NAMALWA (cell line): ENCODE measurements at places on chromosomes 16 and 17.
A peak's percentile ranks its signal among the peaks of the same experiment; 100 is the strongest.

- DNase-seq: no peak
Observed at GRCh38 chr16:67930191-67930590, 1.5 kb downstream of the CTRL start.

GRCh38 chr17:51056813-51057510, 63.7 kb downstream of the SPAG9 start:
- DNase-seq: peak; percentile 82

DNA sequence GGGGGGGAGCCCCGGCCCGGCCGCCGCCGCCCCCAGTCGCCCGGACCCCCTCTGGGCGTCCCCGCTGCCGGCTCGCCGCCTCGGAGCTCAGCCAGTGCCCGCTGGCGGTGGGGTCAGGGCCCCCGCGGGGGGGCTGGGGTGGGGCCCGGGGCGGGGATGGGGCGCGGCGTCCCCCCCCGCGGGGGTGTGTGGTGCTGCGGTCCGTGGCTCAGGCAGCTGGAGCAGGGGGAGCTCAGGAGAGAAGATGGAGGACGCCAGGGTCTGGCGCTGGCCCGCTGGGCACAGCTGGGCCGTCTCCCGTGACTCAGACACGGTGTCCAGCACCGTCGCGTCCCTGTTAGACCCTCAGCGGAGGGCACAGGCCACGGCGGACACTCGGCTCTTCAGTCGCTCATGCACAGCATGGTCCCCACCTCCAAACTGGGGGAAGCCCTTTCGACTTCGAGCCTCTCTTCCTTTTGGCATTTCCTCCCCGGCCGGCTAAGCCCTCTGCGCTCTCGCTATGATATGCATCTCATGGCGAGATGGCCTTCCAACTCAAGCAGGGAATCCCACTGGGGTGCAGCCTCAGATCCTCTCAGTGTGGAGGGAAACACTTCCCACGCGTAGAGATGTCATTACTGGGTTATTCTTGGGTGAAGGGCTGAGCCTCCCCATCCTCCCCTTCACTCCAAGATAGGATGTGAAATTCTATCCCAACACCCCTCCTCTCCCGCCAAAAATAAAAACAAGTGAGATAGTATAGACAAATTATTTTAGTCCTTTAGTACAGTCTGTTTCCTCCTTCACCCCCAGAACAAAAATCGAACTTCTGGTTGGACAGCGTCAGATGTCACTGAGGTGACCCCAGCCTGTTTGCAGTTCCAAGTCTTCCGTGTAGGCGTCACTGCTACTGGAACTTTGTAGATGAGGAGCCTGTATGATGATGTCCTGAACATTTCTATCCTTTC, 522 bp upstream of the VEZF1 start:
- DNase-seq: peak; percentile 67

DNA sequence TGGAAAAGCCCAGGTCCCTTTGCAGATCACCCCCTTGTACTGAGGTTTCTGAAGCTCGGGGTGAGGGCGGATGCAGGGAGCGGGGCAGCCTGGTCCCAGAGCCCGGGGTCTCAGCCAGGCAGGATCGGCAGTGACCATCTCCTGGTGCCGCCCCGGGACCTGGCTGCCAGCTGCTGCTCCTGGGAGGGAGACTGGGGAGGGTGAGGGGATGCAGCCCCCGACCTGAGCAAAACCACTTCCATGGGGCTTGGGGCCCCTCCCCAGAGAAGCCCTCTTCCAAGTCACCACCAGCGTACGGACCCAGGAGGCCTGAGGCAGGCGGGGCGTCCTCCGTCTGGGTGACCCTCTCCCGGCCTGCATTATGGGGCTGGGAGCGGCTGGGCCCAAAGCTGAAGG, 14.8 kb downstream of the CD7 start:
- DNase-seq: no peak

DNA sequence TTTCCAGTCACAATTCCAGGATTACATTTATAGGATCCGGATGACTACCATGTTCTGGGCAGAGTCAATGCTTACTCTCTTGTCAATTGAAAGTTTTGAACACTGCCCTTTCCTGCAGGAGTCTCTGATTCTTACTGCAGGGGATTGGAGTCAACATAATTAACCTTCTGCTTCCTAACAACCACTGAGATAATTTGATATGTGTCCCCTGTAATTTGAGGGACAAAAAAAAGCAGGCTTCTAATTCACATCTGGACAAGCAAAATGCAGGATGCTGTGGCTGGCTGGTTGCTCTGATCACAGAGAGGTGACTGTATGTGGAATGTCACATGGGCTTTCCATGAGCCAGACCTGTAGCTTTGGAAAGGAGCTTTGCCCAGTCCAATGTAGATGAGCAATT, 54.9 kb downstream of the PMP22 start:
- DNase-seq: no peak

GRCh38 chr16:11759997-11760396, 17.3 kb upstream of the TXNDC11 start:
- no peak for DNase-seq

- DNase-seq: no peak
Observed at GRCh38 chr17:46978489-46979146, 435 bp downstream of the RPRML start.

DNA sequence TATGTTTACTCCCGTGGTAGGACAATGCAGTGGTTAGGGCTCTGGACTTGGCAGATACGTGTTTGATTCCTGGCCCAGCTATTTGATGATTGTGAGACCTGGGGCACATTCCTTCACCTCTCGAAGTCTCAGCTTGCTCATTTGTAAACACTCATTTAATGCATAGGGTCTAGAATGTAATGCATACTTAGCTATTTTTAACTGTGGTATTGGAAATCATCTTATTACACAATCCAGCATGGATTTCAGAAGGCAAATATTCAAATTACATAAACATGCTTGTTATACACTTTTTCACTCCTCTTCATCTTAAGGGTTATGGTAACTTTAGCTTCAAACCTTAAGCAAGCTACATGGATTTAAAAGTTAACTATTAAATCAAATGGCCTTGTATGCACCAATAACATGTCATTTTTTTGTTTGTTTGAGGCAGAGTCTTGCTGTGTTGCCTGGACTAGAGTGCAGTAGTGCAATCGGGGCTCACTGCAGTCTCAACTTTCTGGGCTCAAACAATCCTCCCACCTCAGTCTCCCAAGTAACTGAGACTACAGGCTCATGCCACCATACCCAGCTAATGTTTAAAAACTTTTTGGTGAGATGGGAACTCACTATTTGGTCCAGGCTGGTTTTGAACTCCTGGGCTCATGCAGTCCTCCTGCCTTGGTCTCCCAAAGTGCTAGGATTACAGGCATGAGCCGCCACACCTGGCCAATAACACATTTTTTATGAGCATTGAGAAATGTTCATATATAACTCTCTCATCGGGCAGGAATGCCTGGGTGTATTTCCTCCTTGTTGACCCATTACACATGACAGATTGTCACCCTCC, 52.5 kb downstream of the VAT1L start:
- no peak for DNase-seq

DNA sequence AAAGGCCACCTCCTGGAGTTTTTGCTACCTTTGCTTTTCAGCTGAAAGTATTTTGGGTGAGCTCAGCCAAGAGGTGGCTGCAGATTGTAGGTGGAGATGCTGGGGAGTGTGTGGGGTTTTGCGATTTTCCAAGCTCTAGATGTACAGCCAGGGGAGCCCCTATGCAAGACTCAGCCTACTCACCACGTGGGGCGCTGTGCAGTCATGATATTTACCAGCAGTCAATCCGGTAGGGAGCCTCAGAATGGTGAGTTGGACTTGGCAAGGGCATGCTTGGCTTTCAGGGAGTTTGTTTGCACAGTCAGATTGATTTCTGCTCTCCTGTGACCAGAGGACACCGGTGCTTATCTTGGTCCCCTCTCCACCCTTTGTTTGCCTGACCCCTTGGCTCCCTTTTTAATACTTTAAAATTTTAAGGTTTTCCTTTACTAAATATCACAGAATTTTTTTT, 175.3 kb downstream of the UTP18 start:
- peak; percentile 68 for DNase-seq

- no peak for DNase-seq
Observed at GRCh38 chr17:7797976-7798375, 36.0 kb upstream of the KDM6B start.

- DNase-seq: no peak
Observed at GRCh38 chr16:9511389-9511788, 419.9 kb downstream of the HAPSTR1 start.

GRCh38 chr16:396605-397004, 394 bp upstream of the NME4 start:
- peak; percentile 71 for DNase-seq

GRCh38 chr17:63997341-63998048, 656 bp upstream of the PRR29 start:
- DNase-seq: no peak

DNA sequence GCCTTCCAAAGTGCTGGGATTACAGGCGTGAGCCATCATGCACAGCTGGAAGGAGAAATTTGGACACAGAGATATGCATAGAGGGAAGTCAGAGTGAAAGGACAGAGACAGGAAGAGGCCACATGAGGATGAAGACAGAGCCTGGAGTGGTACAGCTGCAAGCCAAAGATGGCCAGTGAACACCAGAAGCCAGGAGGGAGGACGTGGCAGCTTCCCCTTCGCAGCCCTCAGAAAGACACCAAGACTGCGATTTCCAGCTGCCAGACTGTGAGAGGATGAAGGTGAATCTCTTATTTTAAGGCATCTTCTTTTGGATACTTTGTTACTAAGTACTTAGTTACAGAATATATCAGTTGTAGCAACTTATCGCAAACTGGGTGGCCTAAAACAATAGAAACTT, 60.5 kb upstream of the PLCG2 start:
- no peak for DNase-seq

DNA sequence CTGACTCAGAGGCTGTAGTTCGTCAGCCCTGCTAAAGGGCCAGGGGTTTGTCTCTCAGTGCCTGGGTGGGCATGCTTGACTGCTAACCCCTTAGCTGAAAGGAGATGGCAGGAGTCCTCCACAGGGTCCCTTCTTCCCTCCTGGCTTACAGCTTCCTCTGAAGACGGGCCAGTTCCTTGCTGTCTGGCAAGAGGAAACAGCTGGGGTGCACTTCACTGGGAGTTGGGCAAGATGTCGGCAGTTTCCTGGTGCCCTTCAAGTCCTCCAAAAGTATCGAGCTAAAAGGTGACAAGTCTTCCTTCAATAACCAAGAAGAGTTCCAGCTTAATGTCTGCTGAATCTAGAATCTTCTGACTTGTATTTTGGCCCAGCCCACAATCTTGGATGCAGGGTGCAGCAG, 23.4 kb downstream of the NUP85 start:
- no peak for DNase-seq

- DNase-seq: no peak
Observed at GRCh38 chr17:4800462-4801196, 1.5 kb downstream of the C17orf114 start.

DNA sequence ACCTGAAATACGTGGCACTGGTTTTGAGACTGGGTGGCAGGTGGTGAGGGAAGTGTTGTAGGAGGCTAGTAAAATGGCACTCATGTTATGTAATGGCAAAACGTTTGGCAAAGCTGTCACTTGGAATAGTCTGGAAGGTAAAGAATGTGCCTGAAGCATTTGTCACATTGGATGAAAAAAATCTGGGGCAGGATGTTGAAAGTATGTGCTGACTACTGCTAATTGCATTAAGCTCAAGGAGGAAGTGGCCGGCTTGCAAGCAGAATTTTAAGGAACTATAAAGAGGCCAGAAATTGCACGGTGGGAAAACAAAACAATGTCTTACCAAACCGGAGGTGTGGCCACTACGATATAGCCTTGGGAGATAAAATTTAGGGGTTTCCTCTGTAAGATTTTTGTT, 26.6 kb upstream of the NLRP1 start:
- DNase-seq: no peak

GRCh38 chr17:45873728-45874127, 20.6 kb upstream of the MAPT start:
- DNase-seq: no peak

- no peak for DNase-seq
Observed at GRCh38 chr16:4618645-4619418, 4.1 kb upstream of the UBALD1 start.
